ENCODE measurements at places on chromosomes 11 and 22.

DNA sequence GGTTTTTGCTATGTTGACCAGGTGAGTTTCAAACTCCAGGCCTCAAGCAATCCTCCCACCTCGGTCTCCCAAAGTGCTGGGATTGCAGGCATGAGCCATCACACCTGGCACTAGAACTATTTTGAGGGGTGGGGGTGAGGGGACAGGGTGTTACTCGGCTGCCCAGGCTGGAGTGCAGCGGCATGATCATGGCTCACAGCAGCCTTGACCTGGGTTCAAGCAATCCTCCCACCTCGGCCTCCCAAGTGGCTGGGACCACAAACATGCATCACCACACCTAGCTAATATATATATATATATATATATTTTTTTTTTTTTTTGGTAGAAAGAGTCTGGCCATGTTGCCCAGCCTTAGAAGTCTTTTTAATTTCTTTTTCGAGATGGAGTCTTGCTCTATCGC is 17.1 kb upstream of the IFITM3 start:
- no peak for DNase-seq

DNA sequence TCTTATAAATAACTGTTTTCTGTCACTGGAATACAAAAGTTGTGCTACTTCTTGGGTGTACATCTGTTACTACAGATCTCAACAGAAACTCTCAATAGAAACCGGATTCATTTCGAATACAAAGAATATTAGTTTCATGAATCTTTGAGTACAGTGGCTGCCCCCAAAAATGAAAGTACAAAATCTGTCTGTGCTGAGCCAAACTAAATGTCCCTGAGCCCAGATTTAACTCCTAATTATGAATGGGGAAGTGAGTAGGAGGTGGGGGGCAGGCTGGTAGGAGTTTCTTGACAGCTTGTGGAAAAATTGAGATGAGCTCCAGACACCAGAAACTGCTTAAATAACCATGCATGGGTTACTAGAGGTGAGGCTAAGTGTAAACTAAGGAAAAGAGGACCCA is 41.6 kb downstream of the PITPNB start:
- DNase-seq: peak; percentile 12

DNA sequence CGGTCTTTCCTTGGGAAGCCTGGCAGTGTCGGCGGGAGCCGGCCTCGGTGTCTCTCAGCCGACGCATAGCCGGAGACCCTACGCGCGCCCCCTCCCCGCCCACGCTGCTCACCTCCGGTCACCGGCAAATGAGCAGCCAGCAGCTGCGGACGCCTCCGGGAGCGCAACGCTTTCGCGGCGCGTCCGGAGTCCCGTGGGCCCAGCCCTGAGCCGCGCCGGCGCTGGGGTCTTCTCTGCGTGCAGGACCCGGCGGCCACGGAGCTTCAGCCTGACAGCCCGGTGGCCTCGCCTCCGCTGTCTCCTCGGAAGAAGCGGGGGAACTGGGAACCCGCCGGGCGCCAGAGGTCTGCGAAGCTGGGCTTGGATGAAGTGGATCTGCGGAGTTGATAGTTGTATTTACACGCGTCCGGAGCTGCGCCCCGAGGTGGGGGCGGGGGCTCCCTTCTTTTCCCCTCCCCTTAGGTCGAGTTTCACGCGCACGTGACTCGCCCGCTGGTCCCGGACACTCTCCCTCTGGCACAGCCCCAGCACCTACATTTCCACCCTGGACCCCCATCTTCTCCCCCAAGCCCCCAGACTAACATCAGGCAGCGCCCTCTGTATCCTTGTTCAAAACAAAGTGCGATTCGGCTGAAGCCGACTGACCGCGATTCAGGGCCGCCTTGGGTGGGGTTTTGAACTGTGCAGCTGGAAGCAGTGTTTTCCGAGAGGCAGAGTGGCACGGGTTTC is at the start of gene SLC43A1:
SLC43A1 (minus strand) TSS at position 371 of the 729 bp plus-strand sequence. CDS start 1,591 bp downstream, outside the sequence.
- peak; percentile 70 for DNase-seq

DNA sequence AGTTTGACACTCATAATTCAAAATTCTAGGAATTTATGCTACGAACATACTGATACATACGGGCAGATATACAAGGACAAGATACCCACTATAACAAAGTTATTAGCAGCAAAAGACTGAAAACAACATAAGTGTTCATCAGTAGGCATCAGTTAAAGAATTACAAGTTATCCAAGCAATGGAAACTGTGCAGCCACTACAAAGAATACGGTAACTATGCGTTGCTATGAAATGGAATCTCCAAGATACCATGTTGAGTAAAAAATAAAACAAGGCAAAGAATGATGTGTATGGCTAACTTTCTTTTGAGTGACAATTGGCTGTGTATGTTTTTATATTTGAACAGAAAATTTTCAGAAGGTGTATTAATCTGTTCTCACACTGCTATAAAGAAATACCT is 151.7 kb downstream of the ADAMTS15 start:
- no peak for DNase-seq

- no peak for DNase-seq
These were observed 96.2 kb upstream of the MTMR2 start for GRCh38 chr11:96019810-96020747.

DNA sequence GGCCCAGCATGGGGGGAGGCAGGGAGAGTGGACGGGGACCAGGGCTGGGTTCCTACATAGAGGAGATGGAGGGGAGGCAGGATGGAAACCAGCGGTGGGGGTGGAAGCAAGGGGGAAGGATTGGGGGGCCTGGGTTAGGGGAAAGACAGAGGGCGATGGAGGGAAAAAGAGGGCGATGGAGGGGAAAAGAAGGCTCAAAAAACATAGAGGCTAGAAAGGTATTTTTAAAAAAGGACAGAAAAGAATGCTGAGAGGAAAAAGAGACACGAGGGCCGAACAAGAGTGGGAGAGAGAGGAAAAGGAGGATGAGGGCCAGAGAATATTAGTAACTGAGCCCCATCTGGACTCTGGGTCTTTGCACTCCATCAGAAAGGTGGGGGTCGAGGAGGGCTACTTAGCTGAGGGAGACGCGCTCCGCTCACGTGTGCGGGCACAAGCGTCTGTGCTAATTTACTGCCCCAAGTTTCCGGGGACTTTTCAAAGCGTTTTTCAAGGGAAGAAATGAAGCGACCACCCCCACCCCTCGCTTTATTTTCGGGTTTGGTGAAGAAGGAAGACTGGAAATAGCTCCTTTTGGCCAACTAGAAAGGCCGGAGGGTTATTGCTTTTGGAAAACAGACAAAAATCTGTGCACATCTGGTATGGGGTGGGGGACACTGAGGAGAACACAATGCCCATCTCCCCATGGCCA is 14.5 kb downstream of the PAX6 start:
- DNase-seq: no peak

- no peak for DNase-seq
These were observed 155.7 kb downstream of the NAV2 start for GRCh38 chr11:19868281-19868821.

- DNase-seq: no peak
These were observed 2.8 kb downstream of the NUDT8 start for GRCh38 chr11:67626970-67627369.

DNA sequence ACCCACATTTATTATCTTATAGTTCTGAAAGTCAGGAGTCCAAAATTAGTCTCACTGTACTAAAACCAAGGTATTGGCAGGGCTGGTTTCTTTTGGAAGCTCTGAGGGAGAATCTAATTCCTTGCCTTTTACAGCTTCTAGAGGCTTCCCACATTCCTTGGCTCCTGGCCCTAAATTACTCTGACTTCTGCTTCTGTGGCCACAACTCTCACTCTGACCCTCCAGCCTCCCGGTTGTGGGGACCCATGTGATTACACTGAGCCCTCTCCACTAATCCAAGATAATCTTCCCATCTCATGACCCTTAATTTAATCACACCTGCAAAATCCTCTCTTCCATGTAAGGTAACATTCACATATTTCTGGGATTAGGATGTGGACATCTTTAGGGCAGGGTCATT is 110.9 kb downstream of the ARL14EP start:
- DNase-seq: no peak

GRCh38 chr22:47446331-47446730 is 683.9 kb downstream of the TBC1D22A start:
- peak; percentile 4 for DNase-seq

DNA sequence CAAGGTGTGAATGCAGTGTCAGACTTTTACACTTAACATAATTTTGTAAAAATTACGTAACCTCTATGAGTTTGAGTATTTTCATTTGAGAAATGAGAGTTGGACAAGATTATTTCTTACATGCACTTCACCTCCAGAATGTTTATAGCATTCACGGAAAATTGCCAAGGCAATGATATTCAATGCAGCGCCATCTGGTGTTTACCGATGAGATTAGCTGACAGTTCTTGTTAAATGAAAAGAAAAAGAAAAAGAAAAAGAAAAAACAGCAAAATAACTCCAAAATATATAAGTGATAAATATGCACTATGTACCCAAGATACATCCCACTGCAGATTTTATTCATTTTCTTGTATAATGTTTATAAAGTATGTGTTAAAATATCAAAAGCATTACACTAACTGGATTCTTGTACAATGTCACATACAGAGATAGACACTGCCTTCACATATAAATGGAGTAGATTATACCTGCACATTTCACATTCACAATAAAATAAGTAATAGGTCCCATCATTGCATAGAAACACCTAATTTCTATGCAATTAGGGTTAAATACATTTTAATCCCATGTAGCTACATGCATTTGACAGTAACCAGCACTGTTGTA is 976.3 kb upstream of the FAT3 start:
- no peak for DNase-seq

DNA sequence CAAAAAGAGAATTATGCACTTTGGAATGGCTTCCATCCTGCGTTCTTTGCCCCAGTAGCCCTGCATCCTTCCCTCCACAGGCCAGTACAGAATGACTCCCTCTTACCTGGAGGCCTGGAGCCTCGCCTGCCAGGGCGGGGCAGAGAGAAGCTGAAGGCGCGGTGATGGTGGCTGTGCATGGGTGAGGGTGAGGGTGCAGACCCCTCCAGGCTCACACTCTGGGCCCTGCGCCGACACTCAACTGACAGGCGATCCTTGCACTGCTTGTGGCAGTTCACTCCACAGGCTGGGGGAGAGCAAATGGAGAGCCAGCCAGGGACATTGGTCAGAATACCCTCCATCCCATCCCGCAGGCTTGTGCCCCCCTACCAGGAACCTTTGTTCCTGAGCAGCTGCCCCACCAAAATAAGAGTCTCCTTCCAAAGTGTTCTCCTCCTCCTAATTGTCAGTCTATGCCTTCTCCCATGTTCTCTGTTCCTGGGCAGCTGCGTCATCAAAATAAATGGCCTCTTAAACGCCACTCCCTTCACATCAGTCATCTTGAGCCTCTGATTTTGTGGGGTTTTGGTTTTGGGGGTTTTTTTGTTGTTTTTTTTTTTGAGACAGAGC is 5.9 kb upstream of the NRXN2 start:
- DNase-seq: no peak

- no peak for DNase-seq
These were observed 105.7 kb downstream of the RASSF10 start for GRCh38 chr11:13114566-13115379.

DNA sequence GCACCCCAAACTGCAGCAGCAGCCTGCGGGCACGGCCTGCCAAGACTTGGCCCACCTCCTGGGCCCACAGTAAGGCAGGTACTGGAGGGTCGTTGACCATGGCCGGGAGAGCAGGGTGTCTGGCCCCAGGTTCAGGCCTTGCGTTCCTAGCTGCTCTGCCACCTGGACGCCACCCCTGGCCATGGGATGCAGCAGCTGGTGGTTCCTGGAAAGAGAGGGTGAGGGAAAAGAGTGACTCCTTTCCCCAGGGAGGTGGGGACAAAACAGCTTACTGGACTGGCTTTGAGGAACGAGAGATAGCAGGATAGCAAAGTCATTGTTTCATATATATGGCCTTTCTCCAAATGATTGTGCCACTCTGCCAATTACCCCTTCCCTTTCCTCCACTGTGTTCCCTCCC is 1.8 kb downstream of the BSCL2 start:
- DNase-seq: no peak

- peak; percentile 85 for DNase-seq
These were observed 16.0 kb downstream of the TRPM5 start for GRCh38 chr11:2428322-2428795.

GRCh38 chr22:22942511-22943329 is 55.1 kb downstream of the IGLL5 start:
- DNase-seq: peak; percentile 74

GRCh38 chr11:134797411-134798089 is 385.5 kb upstream of the B3GAT1 start:
- DNase-seq: no peak

DNA sequence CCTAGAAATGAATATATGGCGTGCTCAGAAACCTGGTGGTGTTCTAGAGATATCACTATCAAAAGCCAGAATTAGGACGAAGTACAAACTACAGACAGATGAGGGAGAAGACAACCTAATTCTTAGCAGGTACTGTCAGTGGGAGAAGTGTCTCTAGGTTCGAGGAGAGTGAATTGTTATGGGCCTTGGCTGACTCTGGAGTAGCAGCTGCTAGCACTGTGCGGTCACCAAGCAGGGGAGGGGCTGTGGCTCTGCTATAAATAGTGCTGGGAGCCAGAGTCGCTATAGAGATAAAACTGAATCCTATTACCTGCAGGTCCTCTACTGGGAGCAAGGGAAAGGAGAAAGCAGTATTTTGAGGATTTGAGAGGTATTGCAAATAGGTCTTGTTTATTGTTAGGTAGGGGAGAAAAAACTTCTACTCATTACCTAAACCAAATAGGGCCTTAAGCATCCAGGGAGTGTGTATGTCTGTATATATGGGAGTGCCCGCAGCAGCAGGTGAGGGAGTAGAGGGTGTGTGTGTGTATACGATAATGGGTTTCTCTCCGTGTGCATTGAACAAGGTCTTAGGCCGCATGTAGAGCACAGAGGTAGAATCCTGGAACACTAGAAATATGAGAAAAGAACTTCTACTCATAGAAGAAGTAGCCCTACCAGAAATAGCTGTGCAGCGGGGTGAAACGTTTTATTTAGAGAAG is 2.2 kb downstream of the MADD start:
- peak; percentile 56 for DNase-seq

GRCh38 chr11:80023386-80023785 is 582.6 kb upstream of the TENM4 start:
- no peak for DNase-seq

- DNase-seq: no peak
These were observed 29.0 kb downstream of the C22orf31 start for GRCh38 chr22:29032584-29032983.

DNA sequence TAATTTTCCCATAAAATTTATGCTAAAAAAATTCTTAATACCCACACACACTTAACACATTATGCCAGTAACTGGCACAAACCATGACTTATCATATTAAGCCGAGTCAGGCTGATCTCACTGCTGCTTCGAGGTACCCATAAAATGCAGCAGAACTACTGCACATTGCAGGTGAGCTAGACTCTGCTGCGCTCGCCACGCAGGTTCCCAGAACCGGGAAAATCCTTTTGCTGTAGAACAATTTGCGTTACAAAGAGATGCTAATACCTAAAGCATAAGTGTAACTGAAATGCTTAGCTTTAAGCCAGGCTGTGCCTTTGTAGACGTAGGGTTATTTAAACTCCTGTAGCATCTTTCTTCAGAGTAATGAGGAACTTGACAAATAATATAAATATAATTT is 200.3 kb downstream of the MSANTD4 start:
- DNase-seq: no peak

GRCh38 chr11:112801817-112802088 is 159.5 kb upstream of the NCAM1 start:
- DNase-seq: no peak

GRCh38 chr11:45592636-45593035 is 72.8 kb downstream of the CHST1 start:
- no peak for DNase-seq
